Activated naive CD4-positive, alpha-beta T cell treated with anti-CD3 and anti-CD28 coated beads for 36 hours (primary cell): ENCODE measurements at places on chromosomes 3 and 15.

GRCh38 chr3:168974617-168975403, 688.7 kb downstream of the MECOM start:
- no peak overlapping the region for H3K27ac ChIP-seq
- no peaks in the 10 kb centered on the region for H3K36me3 ChIP-seq
- H3K27me3 ChIP-seq = no peaks in the 10 kb centered on the region
- no peaks in the 10 kb centered on the region for H3K4me1 ChIP-seq

GRCh38 chr3:121152573-121152972, 244.6 kb downstream of the STXBP5L start:
- H3K36me3 ChIP-seq = no peaks in the 10 kb centered on the region
- no peak overlapping the region for H3K27ac ChIP-seq
- no peaks in the 10 kb centered on the region for H3K27me3 ChIP-seq
- no peaks in the 10 kb centered on the region for H3K4me1 ChIP-seq
- no peak overlapping the region for H3K4me3 ChIP-seq

DNA sequence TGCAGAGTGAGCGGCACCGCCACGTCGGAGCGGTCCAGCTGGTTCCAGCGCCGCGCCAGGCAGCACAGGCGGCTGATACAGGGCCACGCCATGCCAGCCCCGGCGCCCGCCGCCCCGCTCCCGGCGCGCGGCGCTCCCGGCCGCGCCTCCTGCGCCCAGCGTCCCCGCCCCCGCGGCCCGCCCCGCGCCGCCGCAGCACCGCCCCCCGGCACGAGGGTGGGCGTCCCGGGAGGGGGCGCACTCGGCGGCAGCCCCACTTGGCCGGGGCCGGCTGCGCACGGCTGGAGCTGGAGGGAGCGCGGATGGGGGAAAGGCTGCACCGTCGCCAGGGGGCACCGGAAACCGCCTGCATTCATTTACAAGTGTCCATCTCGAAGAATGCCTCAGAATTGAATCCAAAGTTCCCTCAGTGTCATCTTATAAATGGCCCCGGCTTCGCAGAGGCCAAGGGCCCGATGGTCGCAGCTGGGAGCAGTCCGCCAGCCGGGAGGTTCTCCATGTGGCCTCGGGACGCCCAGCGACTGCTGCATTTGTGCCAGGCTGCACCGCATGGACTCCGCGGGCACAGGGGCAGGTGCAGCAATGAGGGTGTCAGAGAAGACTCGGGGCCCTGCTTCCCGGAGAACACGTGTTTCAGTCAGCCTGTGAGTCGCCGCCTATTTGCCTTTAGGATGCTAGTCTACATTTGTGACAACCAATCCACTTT, at the start of gene MAP6D1:
TSS of gene MAP6D1 (minus strand) at position 122 of the 706 bp plus-strand sequence. CDS start at position 92, 30 bp downstream.
- H3K4me3 ChIP-seq = peak within 1 kb of the TSS; percentile 70
- DNase-seq = peak; percentile 55
- H3K4me1 ChIP-seq = peaks cover 16% of the 10 kb centered on the region
- H3K27me3 ChIP-seq = no peaks in the 10 kb centered on the region
- H3K27ac ChIP-seq = no peak within 1 kb of the TSS

DNA sequence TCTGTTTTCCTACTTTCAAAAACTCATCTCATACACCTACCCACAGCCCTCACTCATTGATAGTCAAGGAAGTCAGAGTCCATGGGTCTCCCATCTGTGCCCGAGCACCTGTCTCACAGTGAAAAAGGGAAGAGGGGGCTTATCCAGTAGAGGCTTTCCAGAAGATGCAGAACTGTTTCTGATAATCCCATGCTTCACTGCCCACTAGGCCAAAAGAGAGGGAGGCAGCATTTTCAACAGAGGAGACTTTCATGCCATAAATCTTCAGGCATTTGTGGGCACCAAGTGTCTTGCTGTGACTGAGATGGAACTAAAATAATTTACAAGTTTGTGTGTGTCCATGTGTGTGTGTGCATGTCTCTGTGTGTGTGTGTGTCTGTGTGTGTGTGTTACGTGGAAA, 117.9 kb upstream of the PHLDB2 start:
- no peak for DNase-seq
- no peaks in the 10 kb centered on the region for H3K27me3 ChIP-seq
- H3K36me3 ChIP-seq = peaks cover 4% of the 10 kb centered on the region
- H3K27ac ChIP-seq = no peak overlapping the region

DNA sequence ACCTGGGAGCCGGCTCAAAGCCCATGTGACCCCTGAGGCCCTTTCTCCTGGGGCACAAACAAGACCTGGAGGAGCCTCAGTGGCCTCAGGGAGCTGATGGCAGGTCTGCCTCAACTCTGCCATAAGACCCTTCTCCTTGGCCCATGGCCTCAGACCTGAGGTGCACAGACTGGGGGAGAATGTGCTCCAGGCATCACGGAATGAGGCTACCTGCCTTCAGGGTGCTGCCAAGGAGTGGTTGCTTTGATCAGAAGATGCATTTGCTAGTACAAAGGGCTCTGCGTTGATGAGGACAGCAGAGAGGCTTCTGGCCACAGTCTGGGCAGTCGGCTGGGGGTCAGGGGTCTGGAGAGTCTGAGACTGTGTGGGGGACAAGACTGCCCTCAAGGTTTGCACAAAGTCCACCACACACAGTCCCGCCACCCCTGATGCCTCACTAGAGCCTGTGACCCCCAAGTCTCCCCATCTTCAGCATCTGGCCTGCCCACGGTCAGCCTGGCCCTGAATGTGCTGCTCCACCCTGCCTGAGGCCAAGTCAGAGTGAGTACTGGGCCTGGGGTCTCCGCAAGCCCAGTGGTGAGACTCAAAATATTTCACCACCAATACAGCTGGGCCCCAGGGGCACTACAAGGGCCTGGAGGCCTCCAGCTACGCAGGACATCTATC, 26.6 kb downstream of the ALDH1L1 start:
- DNase-seq = no peak
- no peaks in the 10 kb centered on the region for H3K36me3 ChIP-seq
- no peaks in the 10 kb centered on the region for H3K4me1 ChIP-seq
- no peak overlapping the region for H3K4me3 ChIP-seq
- H3K27ac ChIP-seq = no peak overlapping the region

- peaks cover 3% of the 10 kb centered on the region for H3K36me3 ChIP-seq
- H3K4me3 ChIP-seq = no peak overlapping the region
- peaks cover 28% of the 10 kb centered on the region for H3K4me1 ChIP-seq
- no peak overlapping the region for H3K27ac ChIP-seq
- no peak for DNase-seq
- no peaks in the 10 kb centered on the region for H3K27me3 ChIP-seq
Measured at GRCh38 chr3:150635526-150635925, 32.4 kb downstream of the SELENOT start.

GRCh38 chr3:54733106-54734006, 194.5 kb downstream of the LRTM1 start:
- no peak overlapping the region for H3K27ac ChIP-seq
- no peaks in the 10 kb centered on the region for H3K27me3 ChIP-seq
- H3K4me3 ChIP-seq = no peak overlapping the region
- H3K36me3 ChIP-seq = no peaks in the 10 kb centered on the region
- no peak for DNase-seq

DNA sequence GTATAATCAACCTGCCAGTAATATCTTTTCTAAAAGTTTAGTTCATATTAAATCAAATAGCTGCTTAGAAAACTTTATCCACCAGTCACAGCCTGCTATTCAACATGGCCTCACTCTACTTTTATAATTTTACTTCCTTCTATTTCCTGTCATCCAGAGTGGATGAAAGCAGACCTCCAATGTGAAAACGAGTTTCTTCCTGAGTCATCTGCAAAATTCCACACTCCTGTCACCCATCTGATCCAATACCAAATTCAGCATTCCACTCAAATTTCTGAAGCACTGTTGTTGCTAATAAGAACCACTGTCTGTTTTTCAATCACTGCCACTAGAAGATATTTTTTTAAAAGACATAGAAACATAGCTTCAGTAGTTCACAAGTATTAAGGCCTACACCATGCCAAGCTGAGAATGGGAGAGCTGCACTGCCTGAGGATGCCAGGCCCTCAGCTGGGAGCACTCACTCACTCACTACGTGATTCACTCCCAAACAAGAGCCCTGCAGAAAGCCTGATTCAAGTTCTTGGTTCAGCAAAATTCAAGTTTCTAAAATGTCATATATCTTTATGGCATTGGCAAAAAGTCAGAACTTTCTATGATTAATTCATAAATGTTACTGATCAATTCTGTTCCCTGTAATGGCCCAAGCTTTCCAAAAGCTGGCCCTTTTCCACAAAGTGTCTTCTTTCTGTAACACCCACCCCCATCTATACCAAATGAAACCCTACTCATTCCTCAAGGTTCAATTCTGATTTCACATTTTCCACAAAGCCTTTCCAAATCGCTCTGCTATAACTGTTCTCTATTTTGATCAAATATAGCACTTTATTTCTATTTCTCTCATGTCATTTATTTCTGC, 82.9 kb downstream of the FSIP1 start:
- no peaks in the 10 kb centered on the region for H3K27me3 ChIP-seq
- no peak overlapping the region for H3K27ac ChIP-seq
- H3K36me3 ChIP-seq = no peaks in the 10 kb centered on the region

DNA sequence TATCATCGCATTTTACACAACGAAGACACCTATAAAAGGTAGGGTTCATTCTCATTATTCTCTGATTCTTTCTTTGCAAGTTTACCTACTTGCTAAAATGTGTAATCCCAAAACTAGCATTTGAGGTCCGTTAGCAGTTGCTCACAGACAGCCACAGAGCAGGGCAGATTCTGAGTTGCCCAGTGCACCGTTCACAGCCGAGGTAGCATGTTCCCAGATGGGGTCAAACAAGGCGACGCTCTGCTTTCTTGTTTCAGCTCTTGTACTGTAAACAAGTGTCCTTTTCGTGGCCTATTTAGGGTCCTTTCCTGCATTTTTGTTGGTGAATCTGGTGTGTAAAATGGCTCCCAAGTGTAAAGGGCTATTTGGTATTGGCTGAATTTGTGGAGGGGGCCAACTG, 3.1 kb downstream of the PPP1R2 start:
- H3K4me1 ChIP-seq = peaks cover 52% of the 10 kb centered on the region
- H3K4me3 ChIP-seq = peak overlapping the region; percentile 88
- H3K36me3 ChIP-seq = peaks cover 28% of the 10 kb centered on the region
- DNase-seq = peak; percentile 67
- H3K27me3 ChIP-seq = no peaks in the 10 kb centered on the region

DNA sequence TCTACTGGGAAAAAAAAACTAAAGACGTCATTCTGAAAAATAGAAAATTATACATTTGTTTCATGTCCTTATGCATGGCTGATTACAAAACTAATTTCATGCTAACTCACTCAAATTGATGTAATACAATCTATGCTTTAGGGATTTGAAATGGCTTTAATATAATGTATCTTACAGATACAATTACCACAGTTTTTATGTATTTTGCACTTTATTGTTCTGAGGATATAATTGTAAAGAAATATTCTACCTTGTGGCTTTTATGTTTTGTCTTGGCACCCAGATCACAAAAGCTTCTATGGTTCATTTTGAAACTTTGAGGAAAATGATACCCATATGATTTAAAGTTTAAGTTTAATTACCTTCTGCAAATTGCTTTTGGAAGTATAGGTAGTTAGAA, 122.5 kb downstream of the PLCL2 start:
- H3K36me3 ChIP-seq = peaks cover 13% of the 10 kb centered on the region
- peaks cover 57% of the 10 kb centered on the region for H3K4me1 ChIP-seq
- H3K27me3 ChIP-seq = no peaks in the 10 kb centered on the region
- no peak for DNase-seq

GRCh38 chr15:31525185-31525695, 198.6 kb downstream of the KLF13 start:
- H3K4me3 ChIP-seq = no peak overlapping the region
- DNase-seq = no peak

- no peak for DNase-seq
- H3K4me3 ChIP-seq = no peak overlapping the region
- no peak overlapping the region for H3K27ac ChIP-seq
- H3K27me3 ChIP-seq = no peaks in the 10 kb centered on the region
Measured at GRCh38 chr3:50385754-50386153, 26.4 kb upstream of the TMEM115 start.

- H3K27ac ChIP-seq = no peak overlapping the region
- DNase-seq = peak; percentile 38
- H3K4me1 ChIP-seq = peaks cover 2% of the 10 kb centered on the region
- H3K4me3 ChIP-seq = no peak overlapping the region
Measured at GRCh38 chr3:38646630-38647029, 2.9 kb downstream of the SCN5A start.

GRCh38 chr3:151159806-151160205, 43.2 kb downstream of the GPR171 start:
- no peaks in the 10 kb centered on the region for H3K4me1 ChIP-seq
- no peak overlapping the region for H3K4me3 ChIP-seq
- no peaks in the 10 kb centered on the region for H3K36me3 ChIP-seq
- H3K27ac ChIP-seq = no peak overlapping the region
- H3K27me3 ChIP-seq = no peaks in the 10 kb centered on the region

GRCh38 chr15:60417112-60417511, 19.3 kb upstream of the ANXA2 start:
- H3K36me3 ChIP-seq = peaks cover 12% of the 10 kb centered on the region
- no peak for DNase-seq
- H3K27me3 ChIP-seq = no peaks in the 10 kb centered on the region
